ENCODE measurements at places on chromosomes 3 and 15. TPM values are rescaled to one million over a fixed set of nuclear protein-coding genes. Genes with fewer than 3 reads are reported as not detected.

The DPPA2 gene
- not detected for total RNA-seq

The DOCK3 gene
- 4.1 TPM for total RNA-seq

GRCh38 chr15:56532721-56533460, 68.0 kb upstream of the MNS1 start:
- DNase-seq, result no peak

- DNase-seq, result no peak
Observed at GRCh38 chr3:32009101-32009500, 27.6 kb downstream of the ZNF860 start.

DNA sequence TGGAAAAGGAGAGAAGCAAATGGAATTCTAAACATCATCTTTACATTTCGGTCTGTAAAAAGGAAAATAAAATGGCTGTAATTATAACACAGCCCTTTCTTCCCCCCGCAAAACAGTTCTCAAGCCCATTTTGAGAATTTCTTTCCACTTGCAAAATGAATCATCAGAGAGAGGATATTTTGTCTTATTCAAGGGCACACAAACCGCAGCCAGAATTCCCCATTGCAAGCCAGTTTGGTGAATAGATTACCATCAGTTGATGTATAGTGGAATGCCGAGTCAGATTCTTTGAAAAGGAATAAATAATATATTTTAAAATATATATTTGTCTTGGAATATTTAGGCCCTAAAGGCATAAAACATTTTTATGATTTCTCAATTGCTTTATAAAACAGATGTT, 420.4 kb upstream of the SEMA6D start:
- no peak for DNase-seq

The FETUB gene
- not detected for total RNA-seq

Measured in activated naive CD4-positive, alpha-beta T cell treated with anti-CD3 and anti-CD28 coated beads, Interleukin-2, amount 50 U/mL, for 72 hours (primary cell).